ENCODE measurements at places on chromosomes 2 and 18.
A peak's percentile ranks its signal among the peaks of the same experiment; 100 is the strongest.

GRCh38 chr2:152062125-152063091 is 36.4 kb downstream of the CACNB4 start:
- peak; percentile 72 for DNase-seq

- DNase-seq, result no peak
Measured at GRCh38 chr2:171963198-171963597, 36.6 kb upstream of the METAP1D start.

DNA sequence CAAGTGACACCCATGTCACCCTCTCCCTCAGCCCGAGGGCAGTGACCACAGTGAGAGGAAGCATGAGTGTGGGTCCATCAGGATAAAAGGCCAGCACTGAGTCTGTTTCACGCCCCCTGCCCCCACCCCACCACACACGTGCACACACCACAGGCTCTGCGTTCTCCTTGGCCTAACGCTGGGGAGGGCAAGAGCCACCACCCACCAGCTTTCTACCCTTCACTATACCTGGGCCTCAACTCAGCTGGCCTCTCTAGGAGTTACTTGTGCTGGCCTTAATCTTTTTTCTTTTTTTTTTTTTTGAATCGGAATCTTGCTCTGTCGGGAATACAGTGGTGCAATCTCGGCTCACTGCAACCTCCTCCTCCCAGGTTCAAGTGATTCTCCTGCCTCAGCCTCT is 140.5 kb downstream of the ZFP36L2 start:
- DNase-seq, result no peak

DNA sequence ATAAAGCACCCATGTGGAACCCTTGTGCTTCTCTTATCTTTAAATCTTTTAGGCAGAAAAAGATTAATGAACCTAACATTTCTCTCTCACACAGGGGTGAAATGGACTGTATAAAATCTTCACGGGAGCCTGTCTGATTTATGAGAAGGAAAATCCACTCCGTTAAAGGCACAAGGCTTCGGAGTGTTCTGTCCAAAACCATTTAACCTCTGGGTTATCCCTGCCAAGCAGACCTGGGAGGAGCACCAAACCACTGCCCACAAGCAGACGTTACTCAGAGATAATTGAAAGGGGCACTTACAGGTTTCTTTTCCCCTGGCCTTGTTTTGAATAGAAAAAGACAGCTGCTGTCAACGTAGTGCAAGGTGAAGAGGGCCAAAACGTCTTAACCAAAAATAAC is 184.4 kb upstream of the DOK6 start:
- DNase-seq, result no peak

GRCh38 chr2:26660363-26660962 is 19.3 kb upstream of the CIB4 start:
- DNase-seq, result no peak

DNA sequence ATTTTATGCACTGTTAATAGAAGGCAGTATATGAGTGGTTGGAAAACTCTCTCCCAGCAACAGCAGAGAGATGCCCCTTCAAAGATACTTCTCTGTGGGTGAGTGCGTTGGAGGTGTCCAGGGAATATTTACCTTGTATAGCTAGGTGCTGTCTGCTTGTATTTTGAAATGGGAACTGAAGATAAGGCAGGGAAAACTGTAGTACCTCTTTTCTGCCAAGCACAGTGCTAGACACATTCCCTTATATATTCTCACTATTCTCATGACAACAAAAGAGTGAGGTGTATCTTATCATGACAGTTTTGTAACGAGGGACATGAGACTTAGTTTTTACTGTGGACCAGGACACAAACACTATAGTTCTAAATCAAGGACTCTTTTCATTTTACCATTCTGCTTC is 2.1 kb downstream of the TTC39C start:
- no peak for DNase-seq

DNA sequence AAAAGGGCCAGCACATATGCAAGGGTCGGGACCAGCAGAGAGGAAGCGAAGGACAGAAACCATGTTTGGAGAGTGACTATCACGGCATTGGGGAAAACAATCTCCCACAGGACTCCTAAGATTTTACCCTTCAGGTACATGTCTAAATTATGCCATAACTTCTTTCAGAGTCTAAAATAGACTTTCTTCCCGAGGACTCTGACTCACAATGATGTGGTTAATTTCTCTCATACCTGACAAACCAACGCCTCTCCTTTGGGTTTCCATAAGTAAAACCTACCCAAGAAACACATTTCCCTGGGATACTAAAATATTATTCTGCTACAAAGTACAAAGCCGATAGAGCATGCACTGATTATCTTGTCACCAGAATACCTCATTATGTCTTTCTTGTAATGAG is 127.8 kb upstream of the NETO1 start:
- no peak for DNase-seq

GRCh38 chr2:113406114-113406513 is 31.4 kb upstream of the ZNG1B start:
- no peak for DNase-seq

Measured in anterior cingulate cortex (tissue), 58 donors.